ENCODE measurements at places on chromosomes 3 and 15.

DNA sequence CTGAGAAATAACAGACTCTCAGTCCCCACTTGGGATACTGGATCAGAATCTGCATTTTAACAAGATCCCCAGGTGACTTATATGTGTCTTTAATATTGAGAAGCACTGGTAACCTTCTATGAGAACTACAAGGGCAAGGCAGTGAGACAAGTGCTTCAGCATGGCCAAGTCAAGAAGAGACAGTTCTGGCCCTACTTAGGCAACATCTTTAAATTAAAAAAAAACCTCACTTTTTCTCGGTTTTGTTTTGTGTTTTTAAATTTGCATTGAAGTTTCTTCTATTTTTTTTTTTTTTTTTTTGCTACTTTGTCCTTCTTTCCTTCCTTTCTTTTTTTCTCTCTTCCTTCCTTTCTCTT is 42.5 kb upstream of the SPTSSB start:
- DNase-seq: no peak

- DNase-seq: no peak
Observed at GRCh38 chr15:66845266-66845785, 143.3 kb downstream of the SMAD6 start.

- DNase-seq: no peak
Observed at GRCh38 chr15:100931143-100931890, 12.2 kb downstream of the LRRK1 start.

DNA sequence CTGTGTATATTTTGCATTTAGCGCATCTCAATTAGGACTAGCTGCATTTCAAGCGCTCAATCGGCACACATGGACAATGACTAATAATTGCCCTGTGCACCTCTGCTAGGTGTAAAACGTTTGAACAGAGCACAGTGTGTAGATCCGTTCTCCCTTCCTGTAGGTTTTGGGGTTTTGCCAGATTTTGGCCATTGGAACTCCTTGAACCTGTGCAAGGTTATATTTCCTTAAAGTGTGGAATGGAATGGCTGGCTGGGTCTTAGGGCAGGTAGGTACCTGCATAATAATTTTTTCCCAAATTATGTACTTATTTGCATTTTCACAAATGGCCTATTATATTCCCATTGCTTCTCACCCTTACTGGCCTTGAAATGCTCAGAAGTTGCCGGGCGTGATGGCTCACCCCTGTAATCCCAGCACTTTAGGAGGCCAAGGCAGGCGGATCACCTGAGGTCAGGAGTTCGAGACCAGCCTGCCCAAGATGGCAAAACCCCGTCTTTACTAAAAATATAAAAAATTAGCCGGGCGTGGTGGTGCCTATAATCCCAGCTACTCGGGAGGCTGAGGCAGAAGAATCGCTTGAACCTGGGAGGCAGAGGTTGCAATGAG is 777 bp downstream of the RNU5B-1 start:
- no peak for DNase-seq

GRCh38 chr3:191398607-191399006 is 62.4 kb upstream of the PYDC2 start:
- no peak for DNase-seq

- no peak for DNase-seq
Observed at GRCh38 chr3:120114981-120115380, 20.7 kb upstream of the GSK3B start.

DNA sequence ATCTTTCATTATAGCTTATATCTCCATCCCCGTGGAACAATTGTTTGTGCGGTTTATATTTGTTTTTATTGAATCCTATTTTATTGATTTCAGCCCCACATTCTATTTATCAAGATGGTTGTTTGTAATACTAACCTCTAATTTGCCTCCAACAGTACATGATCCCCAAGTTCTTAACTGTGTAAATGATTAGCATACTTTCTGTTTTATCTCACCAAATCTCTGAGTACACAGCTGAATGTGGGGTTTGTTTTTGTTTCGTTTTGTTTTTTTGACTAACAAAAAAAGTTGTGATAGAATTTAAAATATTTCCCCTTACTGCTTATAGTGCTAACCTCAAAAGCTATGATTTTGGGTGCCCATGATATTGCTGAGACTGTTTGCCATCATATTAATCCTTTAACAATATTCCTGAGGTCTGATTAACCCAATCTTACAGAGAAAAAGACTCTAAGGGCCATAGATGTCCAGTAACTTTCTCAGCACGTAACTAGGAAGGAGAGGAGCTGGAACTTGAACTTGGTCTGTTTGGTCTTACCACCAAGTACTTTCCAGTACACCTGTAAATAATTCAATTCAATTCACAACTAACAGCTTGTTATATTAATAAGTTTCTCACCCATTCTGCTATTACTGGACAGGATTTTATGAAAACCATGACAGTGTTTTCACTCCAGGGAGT is 789.8 kb downstream of the TUSC7 start:
- no peak for DNase-seq

GRCh38 chr3:191087391-191087790 is 111.7 kb upstream of the OSTN start:
- DNase-seq: no peak

- DNase-seq: no peak
Observed at GRCh38 chr3:151015767-151016477, 43.4 kb upstream of the CLRN1 start.

- DNase-seq: no peak
Observed at GRCh38 chr15:33654860-33655259, 313.4 kb upstream of the CHRM5 start.

DNA sequence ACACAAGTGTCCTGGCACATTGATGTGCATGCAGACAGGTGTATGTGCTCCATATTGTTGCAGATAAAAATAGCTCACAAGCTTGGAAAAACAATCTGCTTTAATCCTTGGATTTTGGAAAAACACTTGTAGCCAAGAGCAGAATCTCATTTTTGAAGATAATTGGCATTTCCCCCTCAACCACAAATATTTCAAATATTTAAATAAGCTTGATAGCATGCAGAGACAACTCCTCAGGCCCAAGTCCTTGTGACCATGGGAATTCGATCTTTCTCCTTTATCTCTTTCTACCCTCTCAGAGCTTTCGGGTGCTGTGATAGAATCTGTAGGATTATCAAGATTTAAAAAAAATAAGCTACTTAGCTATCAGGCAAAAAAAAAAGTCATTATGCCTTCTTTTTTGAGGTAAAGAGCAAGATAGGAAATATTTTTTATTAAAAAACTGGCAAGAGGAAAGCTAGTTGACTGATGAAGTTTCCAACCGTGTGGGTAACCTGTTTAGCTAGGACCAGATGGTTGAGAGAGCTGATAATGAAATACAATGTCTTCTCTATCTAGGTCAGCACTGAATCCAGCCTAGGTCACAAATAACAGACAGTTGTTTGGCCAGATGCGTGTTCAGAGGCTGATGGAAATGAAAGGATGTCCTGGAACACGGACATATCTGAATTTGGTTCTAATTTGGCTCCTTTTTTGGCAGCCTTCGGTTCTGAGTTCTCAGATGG is 54.9 kb upstream of the SNRK start:
- no peak for DNase-seq

DNA sequence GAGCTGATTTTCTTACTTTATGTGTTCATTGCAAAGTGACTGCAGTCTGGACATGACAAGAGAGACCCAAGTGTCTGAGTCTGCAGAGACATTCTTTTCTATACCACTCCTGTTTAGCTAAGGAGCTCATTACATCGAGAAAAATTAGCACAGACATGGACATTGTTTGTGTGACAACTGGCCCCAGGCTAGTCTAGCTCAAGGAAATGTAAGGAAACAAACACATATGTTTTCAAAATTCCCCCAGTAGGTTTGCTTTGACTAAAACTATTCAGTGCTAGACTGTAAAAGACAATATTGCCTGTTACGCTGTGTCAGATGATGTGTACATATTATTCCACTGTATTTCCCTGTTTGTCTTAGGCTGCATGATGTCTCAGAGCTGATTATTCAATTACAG is 40.9 kb downstream of the TPRG1 start:
- DNase-seq: no peak

DNA sequence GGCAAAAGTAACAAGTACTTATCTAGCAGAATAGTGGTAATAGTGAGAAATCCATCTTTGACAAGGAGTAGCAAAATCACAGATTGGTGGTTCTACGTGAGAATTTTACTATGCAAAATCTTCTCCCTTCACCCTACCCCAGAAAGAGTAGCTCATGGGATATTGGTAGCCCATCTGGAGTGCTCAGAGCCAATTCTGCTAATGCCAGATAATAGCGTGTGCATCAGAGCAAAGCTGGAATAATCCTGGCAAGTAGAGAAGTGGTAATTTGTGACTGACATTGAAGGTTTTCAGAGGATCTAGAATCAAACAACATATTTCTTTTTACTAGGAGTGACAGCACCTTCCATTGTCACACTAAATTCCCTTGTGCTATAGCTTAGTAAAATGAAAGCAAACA is 192.9 kb downstream of the ZBBX start:
- no peak for DNase-seq

- no peak for DNase-seq
Observed at GRCh38 chr3:101898752-101899169, 49.4 kb downstream of the NFKBIZ start.

DNA sequence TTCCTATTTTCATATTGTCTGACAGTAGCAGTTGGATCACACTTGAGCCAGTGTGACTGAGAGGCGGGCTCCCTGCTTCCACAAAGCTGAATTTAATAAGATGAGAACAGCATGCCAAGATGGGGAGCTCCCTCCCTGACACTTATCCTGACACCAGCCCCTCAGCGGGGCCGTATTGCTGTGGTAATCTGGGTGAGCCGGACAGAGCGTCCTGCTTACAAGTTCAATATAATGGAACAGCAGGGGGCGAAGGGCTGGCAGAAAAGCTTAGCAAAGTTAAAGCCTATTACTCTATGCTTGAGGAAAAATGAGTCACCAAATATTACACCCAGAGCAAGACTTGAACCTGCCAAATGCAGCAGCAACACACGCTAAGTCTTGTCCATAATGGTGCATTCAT is 163.8 kb upstream of the CMC1 start:
- peak; percentile 7 for DNase-seq

- DNase-seq: peak; percentile 10
Observed at GRCh38 chr3:45464336-45465170, 76.2 kb downstream of the LARS2 start.

DNA sequence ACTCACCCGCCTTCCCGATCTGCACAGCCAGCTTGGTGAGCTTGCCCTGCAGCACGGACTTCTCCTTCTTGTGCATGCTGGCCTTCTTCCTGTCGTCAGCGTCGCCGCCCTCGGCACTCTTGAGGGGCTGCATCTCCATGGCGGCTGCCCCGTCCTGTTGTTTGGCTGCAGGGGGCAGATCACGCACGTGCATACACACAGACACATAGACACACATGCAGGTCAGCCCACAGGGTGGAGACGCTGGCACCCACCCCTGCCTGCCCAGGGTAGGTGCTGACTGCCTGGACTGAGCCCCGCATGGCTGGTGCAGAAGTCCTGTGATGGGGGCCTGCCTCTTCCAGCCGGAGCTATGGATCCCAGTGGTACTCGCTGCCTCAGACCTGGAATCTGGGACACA is 57.3 kb upstream of the SEC13 start:
- DNase-seq: no peak

DNA sequence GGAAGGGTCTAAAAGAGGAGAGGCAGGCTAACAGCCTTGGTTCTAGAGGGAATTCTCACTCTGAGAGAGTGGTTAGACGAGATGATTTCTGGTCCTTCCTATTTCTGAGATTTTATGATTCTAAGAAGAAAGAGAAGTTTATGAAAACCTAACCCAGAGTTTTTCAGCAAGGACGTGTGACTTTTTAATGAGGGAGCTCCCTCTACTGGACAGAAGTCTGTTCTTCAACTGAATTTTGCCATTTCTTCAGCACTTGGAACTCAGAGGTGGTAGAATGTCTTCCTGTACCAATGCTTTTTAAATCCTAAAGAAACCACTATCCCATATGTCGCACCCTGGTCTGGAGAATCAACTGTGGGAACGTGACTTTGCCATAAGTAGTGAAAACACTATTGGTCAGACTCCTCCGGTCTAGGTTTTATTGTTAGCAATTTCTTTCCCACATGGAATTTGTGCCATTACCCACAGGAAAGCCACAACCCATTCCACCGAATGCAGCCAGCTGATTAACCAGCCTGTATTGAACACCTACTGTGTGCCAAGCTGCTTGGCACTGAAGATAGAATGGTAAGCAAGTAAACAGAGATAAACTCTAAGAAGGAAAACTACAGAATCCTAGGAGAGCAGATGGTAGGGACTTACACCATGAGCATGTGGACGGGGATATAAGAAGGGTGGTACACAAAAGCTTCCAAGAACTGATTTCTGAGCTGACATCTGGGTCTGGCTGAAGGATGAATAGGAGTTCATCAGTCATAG is 199.5 kb upstream of the LMCD1 start:
- DNase-seq: no peak

- no peak for DNase-seq
Observed at GRCh38 chr3:27610800-27611525, 111.2 kb downstream of the EOMES start.

- no peak for DNase-seq
Observed at GRCh38 chr3:112459750-112460149, 39.5 kb downstream of the BTLA start.

- DNase-seq: no peak
Observed at GRCh38 chr3:43017004-43017403, 37.9 kb downstream of the GASK1A start.

DNA sequence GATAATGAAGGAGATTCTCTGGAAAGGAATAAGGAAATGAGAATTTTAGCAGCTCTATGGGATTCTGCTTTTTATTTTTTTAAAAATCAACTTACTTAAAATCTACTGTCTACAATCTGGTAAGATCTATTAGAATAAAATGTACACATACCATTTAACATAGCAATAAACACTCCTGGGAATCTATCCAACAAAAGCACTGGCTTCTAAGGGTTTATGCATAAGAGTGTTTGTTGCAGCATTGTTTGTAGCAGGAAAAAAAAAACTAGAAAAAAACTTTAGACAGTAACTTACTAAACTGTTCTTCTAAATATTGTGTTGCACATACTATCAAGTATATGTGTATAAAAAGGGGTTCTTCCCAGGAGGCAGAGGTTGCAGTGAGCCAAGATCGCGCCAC is 15.7 kb upstream of the RBP1 start:
- no peak for DNase-seq

GRCh38 chr15:84604826-84605553 is 4.2 kb downstream of the ZSCAN2 start:
- DNase-seq: no peak

- DNase-seq: peak; percentile 38
Observed at GRCh38 chr3:113948015-113948917, 453 bp downstream of the ZDHHC23 start.

DNA sequence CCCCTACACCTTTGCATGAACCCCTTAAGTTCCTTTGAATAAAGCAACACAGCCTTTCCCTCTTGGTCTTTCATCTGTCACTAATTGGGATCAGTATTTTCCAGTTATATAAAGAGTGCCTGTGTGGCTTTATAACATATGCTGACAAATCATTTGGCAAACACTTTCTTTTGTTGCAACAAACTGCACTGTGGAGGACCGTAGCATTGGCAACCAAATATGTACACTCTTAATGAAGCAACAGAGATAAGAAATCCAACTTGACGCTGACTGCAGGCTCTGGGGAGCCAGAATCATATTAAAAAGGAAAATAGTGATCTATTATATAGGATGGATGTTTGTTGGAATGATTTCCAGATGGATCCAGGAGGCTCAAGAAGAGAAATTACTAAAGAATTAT is 120.1 kb upstream of the PRICKLE2 start:
- no peak for DNase-seq

- no peak for DNase-seq
Observed at GRCh38 chr3:153746211-153746610, 375.0 kb upstream of the ARHGEF26 start.

GRCh38 chr3:6220447-6220846 is 640.5 kb upstream of the GRM7 start:
- DNase-seq: no peak

Measured in endothelial cell (in vitro differentiated cells).